ENCODE measurements at places on chromosomes 11 and 22.

DNA sequence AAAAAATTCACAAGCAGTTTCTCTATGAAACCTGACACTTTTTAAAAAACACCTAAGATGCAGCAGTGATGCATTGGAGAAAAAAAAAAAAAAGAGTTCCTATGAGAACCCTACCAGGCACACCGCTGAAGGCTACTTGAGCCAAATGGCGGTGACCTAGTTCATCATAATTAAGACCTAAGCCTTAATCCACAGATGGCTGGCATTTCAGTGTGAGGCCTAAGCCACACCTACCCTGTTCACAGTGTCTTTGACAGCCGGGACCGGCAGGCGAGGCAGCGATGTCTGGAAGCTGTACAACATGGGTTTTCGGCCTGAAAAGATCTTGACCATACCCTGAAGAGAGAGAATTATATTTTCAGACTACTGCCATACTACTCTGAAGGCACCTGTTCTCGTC lies 38.0 kb downstream of the CPT1A start:
- DNase-seq, result no peak

DNA sequence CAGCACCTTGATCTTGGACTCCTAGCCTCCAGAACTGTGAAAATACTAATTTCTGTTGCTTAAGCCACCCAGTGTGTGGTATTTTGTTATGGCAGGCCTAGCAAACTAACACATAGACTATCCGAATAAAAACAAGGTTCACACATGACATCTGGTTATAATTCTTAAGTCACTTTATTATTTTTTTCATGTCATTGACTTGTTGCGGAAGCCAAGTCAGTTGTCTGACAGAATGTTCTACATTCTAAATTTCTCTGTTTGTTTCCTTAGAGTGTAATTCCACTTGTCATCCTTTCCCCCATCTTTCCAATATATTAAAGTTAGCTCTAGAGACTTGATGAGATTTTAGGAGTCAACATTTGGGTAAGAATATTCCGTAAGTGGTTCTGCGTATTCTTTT lies 40.6 kb downstream of the RAB30 start:
- DNase-seq, result no peak

DNA sequence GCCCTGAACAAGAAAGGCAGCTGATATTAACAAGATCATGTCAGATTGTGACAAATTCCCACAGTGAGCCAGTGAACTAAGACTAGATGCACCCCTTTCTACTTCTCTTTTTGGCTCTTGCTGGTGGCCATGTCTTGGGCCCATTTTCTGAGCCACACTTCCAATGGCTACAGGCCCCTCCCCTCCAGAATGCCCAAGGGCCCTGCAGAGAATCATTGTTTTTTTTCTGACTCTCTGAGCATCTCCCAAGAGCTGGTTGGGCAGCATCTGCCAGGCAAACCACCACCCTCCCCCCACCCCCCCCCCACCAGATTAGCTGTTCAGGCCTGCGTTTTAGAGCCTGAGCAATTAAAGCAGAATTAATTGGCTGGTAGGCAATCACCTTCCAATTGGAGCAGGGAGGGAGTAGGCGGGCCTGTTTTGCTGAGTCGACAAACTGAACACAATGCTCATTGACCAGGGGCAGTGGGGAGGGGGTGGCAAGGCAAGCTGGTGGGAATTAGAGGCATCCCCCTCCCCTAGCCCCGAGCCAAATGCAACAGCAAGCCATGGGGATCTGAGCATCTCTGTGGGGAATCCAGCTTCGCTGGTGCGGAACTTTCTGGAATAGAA lies 541.4 kb downstream of the MN1 start:
- DNase-seq, result no peak

GRCh38 chr11:107908211-107908610 lies 20.0 kb upstream of the RAB39A start:
- DNase-seq, result no peak

- no peak for DNase-seq
Measured at GRCh38 chr11:116828632-116829524, 829 bp upstream of the APOC3 start.

DNA sequence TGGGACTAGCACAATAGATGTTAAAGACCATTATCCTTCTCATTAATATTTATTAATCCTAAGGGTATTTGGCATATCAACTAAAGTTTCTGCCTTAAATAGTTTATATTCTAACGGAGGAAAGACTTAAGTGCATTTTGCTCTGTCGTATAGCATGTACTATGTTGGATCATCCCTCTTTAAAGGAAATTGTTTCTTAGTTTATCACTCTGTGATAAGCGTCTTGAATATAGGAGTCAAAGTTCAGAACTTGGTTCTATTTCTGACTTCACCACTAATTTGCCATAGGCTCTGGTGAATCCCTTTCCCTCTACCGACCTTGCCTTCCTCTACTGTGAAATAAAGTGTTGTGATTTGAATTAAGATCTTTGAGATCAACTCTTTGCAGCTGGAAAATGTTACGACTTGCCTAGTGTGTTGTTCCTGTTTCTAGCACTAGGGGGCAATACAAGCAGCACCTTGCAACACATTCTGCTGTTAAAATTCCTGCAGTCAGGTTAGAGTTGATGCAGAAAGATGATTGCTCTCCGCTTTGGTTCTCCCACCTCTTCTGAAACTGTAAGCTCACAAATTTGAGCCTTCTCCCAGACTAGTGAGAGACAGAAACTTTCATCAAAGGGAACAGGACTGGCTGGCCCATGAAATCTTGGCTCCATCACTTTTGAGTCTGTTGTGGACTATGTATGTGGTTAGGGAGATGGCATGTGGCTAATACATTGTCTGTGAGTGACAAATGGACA lies 27.8 kb upstream of the ZNRF3 start:
- DNase-seq, result peak; percentile 1

DNA sequence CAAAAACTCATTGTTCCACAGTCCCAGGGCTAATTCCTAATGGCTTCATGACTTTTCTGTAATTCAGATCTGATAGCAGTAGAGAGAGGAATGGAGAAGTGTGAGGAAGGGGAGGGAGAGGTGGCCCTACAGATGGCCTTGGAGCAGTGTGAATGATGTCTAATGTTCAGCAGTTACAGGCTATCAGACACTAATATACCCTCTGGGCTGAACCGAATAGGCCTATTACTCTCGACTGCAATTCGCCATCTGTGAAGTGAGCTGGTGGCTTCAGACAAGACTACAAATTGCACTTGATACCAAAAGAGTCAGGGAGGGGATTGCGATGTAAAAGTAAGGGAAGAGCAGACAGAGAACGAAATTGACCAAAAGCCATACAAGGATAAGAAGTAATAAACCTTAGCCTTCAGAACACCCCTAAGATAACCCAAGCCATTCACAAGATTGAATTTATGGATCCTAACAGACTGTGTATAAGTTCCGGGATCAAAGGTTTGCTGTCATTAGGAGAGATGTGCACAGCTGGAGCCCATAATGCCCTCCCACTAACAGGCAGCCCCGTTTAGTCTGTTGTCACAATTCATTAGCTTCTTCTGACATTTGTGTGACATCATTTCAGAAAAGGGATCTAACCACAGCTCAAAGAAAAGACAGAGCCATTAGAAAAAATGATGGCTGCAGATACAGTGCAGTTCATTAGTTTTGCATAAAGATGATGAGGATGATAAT lies 642.4 kb upstream of the API5 start:
- no peak for DNase-seq

DNA sequence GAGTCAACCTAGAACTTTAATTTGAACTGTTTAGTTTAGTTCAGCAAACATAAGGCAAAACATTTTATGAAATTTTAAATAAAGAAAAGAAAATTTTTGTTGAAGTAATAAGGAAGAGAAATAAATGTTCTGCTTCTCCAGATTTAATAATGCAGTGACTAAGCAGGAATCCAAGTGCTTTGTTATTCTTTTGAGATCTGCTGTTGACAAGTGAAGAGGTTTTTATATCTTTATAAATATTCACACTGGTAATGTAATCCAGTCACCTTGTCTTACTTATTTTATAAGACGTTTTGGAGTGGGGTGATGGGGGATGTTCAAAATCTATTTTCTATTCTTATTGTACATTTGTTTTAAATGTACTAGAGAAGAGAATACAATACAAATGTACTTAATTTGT lies 725.9 kb upstream of the CCDC179 start:
- no peak for DNase-seq

DNA sequence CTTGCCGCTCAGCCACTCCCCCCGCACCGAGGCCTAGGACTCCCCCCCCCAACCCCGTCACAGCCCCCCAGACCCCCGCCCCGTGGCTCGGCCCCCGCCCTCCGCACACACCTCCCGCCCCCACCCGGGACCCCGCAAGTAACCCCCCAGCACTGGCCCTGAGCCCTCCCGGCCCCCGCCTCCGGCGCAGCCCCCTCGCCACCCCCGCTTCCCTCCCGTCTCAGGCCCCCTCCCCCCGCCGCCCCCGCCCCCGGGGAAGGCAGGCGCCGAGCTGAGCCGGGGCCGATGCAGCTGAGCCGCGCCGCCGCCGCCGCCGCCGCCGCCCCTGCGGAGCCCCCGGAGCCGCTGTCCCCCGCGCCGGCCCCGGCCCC lies 1.5 kb downstream of the SHANK3 start:
- DNase-seq, result no peak

GRCh38 chr11:70067036-70067435 lies 11.1 kb upstream of the ANO1 start:
- DNase-seq, result no peak

DNA sequence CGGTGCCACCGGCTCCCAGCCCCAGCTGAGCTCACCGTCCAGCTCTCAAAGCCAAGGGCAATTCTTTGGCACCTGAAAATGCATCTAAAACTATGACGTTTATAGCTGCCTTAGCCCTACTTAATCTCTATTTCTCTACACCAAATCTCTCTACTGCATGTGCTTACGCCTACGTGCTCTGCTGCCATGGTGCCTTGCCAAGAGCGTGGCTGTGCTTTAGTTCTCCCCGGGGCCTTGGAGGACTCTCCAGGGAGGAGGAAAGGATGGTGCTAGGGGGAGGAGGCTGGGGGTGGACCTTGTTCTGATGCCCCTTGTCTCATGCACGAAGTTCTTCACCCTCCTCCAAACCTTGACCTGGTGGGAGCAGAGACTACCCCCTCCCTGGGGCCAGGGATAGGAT lies 9.0 kb upstream of the BID start:
- no peak for DNase-seq

DNA sequence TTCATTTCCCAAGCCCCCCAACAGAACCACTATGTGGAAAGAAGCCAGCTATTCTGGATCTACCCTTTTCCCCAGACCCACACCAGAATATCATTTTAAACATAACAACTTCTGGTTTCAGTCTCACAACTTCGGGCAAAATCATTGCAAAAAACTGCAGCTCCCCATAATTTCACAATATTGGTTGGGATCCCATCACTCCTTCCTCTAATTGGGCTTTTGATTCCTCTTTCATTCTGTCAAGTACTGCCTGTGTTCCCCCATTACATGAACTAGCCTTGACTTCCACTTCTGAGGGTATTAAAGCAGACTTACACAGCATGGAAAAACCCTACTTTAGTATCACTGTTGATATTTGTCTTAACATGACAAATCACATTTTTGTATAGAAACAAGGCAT lies 4.1 kb upstream of the APOL3 start:
- no peak for DNase-seq

DNA sequence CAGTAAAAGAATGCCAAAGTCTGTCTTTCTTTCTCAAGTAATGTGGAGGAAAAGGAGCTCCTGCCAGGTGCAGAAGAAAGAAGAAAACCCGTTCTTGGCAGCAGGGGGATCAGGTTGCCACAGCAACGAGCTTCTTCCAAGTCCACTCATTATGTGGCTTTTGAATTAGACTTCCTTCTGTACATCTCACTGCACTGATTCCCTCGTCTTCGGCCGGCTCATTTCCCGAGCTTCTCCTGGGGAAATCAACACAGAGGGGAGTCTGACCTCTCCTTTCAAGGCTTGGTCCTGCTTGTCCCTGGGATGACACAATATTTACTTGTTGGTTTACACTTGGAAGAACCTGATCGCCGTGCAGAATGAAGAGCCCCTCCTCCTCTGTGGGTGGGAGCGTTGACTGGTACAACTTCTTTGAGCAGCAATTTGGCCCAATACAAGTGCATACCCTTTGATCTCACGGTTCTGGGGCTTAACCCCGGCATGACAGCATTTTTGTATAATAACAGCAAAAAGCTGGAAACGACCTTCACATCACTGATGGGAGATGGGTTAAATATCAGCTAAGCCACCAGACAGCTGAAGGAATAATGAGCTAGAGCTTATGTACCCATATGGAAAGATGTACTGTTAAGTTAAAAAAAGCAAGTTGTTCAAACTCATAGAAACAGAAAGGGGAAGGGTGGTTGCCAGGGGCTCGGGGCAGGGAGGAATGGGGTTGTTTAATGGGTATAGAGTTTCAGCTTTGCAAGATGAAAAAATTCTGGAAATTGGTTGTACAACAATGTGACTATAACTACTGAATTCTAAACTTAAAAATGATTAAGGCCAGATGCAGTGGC lies 35.4 kb downstream of the MCHR1 start:
- no peak for DNase-seq

DNA sequence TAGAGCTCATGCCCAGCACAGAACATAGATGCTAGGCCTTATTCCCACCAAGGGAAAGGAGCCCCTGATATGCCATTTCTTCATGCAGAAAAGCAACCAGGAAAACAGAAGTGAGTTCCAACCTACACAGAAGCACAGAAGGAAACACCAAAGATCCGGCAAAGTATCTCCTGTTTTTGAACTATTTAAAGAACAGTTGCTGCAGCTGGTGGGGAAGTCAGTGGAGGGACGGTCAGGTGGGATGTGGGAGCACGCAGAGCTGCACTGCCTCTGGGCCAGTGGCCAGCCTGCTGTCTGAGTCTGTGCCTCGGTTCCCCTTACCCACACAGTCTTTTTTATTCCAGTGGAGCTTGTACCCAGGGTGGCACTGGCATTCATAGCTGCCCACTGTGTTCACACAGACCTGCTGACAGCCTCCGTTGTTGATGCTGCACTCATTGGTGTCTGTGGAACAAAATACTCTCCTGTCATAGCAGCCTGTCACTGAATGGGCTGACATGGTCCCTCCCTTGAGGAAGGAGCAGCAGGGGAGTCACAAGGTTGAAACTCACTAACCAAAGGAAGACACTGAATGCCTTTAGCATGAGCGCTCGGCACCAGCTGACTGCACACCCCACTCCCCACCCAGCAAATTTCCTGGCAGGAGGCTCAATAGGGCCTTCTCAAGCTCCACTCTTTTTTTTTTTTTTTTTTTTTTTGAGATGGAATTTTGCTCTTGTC lies 37.9 kb downstream of the SCUBE2 start:
- DNase-seq, result no peak

DNA sequence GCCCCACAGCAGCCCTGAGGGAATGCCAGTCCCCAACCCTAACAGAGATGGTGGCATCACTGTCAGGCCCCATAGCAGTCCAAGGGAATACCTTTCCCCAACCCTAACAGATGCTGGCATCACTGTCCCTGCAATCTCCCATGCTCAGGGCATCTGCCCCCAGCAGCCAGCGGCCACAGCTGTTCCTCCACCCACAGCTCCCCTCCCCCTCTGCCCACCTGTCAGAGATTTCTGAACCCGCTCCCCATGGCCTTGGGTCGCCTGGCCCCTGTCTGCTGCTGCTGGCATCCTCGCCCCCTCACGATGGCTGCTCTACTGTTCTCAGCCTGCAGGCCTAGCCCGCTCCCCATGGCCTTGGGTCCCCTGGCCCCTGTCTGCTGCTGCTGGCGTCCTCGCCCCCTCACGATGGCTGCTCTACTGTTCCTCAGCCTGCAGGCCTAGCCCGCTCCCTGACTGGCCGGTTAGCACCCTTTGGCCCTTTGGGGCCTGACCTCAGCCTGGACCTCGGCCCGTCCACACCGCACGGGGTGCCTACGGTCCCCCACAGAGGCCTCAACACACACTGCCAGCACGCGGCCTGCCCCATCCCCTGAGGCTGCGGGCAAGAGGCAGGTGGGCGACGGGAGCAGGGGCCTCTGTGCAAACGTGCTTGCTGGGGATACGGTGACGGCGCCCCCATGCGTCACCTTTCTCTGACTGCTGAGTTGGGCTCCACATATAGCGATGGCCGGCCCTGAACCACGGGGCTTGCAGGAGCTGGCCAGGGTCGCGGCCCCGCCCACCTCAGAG lies 20.7 kb downstream of the CHID1 start:
- no peak for DNase-seq

All from T-helper 22 cell (primary cell).